ENCODE measurements at places on chromosomes 5 and 9.
A peak's percentile ranks its signal among the peaks of the same experiment; 100 is the strongest.

DNA sequence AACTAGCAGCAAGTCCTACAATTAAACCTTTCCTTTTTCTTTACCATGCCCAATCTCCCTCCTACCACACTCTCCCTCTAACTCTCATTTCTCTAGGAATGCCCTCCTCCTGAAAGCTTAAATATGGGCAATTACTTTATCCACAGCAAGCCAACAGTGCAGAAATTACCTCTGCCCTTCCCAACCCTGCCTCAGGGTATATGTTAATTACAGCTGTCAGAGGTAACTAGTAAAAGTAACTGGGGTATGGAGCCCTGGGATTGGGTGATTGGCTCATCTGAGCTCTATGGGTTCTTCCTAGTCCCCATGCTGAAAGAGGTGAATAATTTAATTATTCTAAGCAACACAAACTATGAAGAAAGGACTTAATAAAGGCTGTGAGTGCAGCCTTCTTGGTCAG is 478.9 kb upstream of the NMUR2 start:
- DNase-seq = no peak

DNA sequence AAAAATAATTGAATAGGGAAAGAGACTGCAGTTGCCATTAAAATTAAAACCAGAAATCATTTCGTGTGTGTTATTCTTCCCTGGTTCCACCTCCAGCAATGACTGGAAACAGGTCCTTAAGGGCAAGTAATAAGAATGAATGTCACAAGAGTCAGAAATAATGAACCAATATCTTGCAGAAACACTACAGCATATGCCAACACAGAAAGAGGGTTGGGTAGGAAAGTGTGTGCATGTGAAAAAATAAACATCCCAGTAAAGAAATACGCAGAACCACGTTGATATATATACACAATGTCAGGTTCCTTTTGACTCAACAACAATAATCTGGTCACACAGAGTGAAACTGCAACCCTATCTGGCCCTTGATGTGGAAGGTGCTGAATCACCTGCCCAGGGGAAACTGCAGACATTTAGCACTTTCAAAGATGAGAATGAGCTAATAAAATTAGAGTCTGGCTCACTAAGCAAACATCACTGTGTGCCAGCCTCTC is 15.0 kb downstream of the HMHB1 start:
- DNase-seq = peak; percentile 18

- no peak for DNase-seq
These were observed 57.7 kb downstream of the MTMR12 start for GRCh38 chr5:32254881-32255539.

DNA sequence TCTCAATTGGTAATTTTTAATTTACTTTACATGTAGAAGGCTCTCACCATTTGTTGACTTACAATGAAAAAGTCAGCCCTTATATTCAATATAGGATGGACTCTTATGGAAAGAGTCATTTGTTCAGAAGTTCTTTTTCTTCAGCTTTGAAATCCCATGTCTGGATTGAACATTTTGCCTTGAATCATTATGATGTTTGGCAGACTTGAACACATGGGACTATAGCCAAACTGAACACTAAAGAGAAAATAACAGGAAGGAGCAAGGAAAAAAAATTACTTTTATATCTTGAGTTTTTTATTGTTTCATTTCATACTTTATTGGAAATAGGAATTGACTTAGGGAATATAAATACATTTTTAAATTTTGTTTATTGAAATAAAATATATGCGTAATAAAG is 1503.0 kb downstream of the EFNA5 start:
- DNase-seq = no peak

DNA sequence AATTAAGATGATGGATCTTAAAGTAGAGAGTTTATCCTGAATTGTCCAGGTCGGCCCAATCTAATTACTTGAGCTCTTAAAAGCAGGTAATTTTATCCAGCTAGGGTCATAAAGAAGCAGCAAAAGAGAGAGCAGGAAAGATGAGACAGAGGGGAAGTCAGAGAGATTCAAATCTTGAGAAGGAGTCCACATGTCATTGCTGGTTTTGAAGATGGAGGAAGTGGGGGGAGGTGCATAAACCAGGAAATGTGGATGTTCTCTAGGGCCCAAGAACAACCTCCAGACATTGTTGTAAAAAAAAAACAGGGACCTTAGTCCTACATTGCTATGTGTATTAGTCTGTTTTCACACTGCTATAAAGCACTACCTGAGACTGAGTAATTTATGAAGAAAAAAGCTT is 66.4 kb downstream of the SLCO4C1 start:
- no peak for DNase-seq

DNA sequence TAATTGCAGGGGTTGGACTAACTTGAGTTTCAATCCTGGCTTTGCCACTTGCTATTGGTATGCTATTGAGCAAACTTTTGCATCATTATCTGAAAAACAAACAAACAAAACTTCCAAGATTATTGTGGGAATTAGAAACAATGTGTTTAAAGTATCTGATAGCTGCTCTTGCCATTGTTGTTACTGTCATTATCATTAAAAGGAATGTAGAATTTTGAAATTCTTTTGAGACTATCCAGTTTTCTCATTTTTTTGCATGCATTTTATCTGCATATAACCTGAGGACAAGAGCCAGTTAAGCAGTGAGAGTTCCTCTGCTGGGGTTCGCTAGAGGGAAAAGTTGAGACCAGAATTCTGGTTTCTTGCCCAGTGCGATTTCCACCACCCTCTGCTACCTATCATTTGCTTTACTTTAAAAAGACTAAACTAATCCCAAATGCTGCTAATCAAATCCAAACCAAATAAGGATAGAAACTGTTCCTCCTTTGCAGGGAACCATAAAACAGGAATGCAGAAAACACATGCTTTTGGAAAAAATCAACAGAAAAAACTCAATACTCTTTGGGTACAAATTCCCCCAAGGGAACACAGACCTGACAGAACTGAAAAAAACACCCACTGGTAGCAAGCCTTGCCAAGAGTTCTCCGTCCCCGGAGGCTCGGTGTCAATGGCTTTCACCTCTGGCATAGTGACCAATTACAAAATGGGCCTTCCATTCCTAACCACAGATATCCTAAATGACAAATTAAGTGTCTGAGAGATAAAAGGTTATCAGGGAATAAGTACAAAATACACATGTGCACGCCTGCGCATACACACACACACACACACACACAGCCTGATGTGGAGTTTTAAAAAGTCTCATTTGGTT is 373.7 kb downstream of the ARL15 start:
- DNase-seq = no peak

GRCh38 chr5:76790632-76791290 is 28.1 kb upstream of the F2RL1 start:
- DNase-seq = peak; percentile 4

DNA sequence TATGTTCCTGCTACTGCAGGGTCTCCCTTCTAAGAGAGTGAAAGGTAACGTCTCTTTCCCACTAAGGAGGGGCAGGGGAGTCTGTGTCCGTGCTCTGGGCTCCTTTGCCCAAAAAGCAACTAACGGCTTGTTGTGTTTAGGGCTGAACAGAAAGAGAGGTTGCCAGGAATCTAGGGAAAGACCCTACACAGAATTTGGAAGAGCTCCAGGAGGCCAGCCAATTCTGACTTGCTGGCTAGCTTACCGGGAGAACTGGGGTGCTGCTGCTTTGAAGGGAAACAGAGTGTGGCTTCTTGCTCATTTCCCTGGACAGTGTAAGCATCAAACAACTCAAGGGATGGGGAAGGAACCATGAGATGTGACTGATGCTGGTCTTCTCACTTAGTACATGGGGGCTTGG is 176.1 kb downstream of the GADD45G start:
- DNase-seq = no peak

DNA sequence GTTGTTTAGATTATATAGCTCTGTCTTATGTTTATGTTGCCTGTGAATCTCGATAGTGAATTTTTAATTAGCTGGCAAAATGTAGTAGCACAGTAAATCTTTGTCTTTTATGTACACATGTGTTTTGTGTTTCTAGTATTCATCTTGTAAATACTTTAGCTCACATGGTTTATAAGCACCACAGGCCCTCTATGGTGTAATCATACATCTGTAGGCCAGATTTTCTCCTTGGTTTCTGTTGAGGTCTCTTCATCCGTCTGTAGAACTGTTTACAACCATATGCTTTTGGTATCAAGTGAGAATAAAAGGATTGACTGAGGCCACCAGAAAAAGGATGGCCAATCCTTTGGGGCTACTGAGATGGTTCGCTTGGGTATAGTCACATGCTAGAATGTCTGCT is 45.0 kb downstream of the PRR16 start:
- DNase-seq = no peak

GRCh38 chr5:158903006-158903405 is 196.7 kb downstream of the EBF1 start:
- DNase-seq = no peak

DNA sequence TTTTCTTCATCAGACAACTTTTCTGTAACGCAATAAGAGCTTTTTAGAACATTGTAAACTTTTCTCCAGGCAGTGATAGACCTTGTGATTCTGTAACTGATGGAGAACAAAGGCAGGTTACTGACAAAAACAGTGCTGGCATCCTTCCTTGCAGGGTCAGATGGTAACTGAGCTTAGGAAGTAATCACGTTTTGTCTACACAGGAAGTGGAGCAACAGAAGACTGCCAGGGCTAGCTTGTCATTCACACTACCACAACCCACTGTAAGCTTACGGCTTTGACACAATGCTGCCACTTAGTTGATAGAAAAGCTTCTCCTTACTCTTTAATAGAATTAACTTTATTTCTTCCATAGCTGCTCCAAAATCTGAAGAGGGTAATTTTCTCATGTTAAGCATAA is 46.8 kb downstream of the FBN2 start:
- DNase-seq = no peak

DNA sequence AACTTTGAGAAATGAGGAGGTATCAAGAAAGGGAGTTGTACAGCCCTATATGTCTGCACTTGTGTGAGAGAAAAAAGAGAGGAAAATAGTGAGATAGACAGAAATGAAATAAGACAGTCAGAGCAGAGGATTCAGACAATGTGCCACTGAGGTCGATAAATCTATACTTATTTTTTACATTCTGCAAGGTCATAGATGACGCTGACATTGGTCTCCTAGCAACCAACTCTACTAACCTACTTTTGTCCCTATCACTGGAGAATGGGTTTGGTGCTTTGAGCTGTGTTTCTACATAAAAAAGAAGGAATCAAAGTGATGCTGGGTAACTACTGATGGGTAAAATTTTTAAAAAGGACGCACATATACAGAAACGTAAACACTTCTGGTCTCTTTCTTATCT is 573.3 kb upstream of the RORB start:
- no peak for DNase-seq

GRCh38 chr9:126715382-126715781 is 89.5 kb upstream of the ZBTB43 start:
- DNase-seq = no peak

- DNase-seq = no peak
These were observed 422.3 kb downstream of the SPATA31D1 start for GRCh38 chr9:82410866-82411265.
